EL (cell line): ENCODE measurements at places on chromosomes 5 and 9.

DNA sequence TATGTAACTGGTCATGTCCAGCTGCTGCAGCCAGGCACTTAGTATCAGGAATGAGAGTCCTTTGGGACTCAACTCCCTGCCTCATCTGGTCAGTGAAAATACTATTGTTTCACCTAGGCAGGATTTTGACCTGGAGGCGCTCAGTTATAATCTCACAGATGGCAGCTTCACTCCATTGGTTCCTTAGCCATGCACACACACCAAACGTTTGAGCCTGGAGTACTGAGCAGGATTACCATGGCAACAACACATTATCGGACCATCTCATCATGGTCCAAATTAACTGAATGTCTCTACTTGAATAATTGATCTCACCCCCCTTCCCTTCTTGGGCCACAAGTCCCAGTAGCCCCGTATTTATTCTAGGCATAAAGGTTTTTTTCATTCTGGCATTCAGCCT lies 15.0 kb upstream of the SREK1 start:
- no peak for DNase-seq

GRCh38 chr5:131430794-131431193 lies 166.9 kb downstream of the CDC42SE2 start:
- DNase-seq = peak; percentile 55

GRCh38 chr5:179893958-179894895 lies 13.5 kb downstream of the TBC1D9B start:
- DNase-seq = no peak

DNA sequence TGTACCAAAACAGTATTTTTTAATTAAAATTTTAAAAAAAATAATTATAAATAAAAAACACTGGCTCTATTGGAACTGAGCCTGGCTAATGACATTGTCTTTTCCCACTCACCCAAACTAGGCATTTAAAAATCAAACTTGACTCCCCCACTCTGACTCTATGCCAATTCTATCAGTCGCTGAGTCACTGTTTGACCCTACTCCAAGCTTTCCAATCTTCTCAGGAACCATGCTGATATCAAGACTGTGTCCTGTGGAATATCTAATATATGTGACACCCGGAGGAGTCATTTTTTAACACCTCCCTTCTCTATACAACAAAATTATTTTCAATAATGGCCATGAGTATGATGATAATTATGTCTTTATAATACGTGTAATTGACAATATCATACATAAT lies 171.6 kb upstream of the RASEF start:
- no peak for DNase-seq

- DNase-seq = no peak
Measured at GRCh38 chr5:156186760-156187159, 140.2 kb upstream of the SGCD start.

DNA sequence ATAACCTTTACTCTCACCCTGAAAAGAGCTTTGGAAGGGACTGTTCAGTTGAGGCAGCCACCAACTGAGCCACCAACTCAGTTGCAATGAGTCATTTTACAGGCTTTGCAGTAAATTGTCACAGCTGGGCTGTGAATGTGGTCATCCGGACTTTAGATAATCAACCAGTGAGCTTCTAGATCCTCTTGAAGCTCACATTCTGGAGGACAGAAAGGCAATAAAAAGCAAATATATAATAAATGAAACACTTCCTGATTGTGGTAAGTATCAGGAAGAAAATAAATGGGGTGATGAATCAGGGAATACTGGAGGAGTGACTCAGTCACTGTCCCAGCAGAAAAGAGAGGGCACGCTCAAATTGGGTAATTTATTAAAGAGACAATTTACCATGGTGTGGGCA lies 13.2 kb upstream of the C5orf58 start:
- DNase-seq = peak; percentile 86

DNA sequence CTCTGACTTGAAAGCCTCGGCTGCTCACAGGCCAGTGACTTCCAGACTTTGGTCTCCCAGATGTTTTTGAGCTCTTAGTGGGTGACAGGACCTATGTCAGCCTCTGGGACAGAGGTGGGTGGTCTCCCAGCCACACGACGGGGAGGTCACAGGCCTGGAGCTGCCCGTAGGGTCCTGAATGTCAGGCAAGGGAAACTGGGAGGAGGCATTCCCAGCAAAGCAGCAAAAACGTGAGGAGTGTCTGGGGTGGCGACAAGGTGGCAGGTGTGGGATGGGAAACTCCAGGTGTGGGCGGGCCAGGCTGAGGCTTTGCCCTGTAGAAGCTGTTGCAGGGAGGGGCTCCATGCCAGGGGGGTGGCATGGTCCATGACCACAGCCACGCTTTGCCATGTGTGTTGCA lies 110.5 kb downstream of the CACNA1B start:
- DNase-seq = no peak

- peak; percentile 34 for DNase-seq
Measured at GRCh38 chr5:132971483-132972435, 8.3 kb upstream of the AFF4 start.

- DNase-seq = no peak
Measured at GRCh38 chr5:125338440-125339174, 592.2 kb upstream of the ZNF608 start.

GRCh38 chr5:42768106-42768504 lies 11.5 kb downstream of the CCDC152 start:
- DNase-seq = no peak

DNA sequence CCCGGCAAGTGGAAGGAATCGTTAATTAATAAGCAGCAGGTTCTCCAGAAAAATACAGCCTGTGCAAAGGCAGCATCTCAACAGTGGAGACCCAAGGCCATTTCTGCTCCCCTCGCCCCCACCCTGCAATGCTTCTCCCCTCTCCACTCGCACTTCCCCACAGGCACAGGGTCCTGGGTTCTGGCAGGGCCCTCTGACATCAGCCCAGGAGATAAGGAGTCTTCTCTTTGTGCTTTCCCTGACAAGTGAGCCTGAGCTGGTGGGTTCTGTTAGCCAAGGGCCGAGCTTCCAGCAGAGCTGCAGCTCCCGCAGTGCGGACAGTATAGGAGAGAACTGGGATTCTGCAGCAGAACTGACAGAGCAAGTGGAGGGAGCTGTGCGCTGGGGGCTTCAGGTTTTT lies 257.5 kb downstream of the NSG2 start:
- no peak for DNase-seq

DNA sequence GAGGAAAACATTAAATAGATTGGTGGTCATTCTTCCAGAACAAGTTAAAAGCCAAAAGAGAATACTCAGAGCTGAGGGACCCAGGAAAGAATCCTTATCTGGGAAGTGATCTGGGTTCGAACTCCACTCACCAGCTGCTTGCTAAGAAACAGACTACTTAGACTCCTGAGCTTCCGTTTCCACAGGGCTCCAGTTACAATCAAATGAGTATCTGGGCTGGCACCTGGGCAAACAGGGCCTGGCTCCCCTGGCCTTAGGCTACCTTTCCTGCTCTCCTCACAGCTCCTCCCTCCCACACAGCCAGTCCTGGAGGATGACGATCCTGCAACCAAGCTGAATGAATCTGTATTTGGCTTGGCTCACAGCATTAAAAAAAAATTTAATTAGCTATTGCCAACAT lies 2.5 kb downstream of the MAPK9 start:
- DNase-seq = no peak

- no peak for DNase-seq
Measured at GRCh38 chr5:176542596-176543427, 5.6 kb upstream of the RNF44 start.

- peak; percentile 93 for DNase-seq
Measured at GRCh38 chr5:151741678-151742423, 16.6 kb downstream of the ATOX1 start.

DNA sequence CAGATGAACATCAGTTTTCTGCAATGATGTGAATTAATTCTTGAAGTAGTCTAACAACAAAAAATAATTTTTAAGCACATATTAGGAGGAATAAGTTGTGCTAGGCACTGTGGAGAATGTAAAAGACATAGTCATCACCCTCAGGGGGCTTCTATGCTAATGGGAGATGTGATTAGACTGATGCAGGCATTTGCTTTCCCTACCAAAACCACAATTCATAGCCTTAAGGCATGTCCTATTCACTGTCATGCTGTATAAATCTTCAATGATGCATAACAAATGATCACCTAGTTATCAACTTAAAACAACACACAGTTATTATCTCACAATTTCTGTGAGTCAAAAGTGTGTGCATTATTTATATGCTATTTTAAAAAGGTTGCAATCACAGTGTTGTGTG lies 422.6 kb downstream of the MAN2A1 start:
- peak; percentile 22 for DNase-seq

DNA sequence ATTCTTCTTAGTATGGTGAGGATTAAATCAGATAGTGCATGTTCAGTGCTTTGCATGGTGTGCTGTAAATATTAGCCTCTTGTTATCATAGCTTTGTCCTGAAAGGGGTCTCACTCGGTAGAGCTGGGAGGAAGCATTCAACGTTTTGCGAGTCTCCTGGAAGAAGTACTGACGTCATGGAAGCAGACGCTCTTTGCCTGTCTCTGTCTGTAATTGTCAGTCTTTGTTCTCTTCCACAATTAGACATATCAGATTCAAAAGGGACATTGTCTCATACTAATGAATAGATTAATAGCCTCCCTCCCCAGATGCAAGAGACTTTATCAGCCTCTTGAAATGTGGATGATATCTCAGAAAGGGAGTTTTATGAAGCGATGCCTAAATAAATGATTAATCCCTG lies 91.8 kb upstream of the CXCL14 start:
- DNase-seq = no peak

- DNase-seq = peak; percentile 30
Measured at GRCh38 chr9:35811381-35812024, 559 bp downstream of the SPAG8 start.

GRCh38 chr5:146005723-146006122 lies 69.3 kb downstream of the SH3RF2 start:
- DNase-seq = no peak

DNA sequence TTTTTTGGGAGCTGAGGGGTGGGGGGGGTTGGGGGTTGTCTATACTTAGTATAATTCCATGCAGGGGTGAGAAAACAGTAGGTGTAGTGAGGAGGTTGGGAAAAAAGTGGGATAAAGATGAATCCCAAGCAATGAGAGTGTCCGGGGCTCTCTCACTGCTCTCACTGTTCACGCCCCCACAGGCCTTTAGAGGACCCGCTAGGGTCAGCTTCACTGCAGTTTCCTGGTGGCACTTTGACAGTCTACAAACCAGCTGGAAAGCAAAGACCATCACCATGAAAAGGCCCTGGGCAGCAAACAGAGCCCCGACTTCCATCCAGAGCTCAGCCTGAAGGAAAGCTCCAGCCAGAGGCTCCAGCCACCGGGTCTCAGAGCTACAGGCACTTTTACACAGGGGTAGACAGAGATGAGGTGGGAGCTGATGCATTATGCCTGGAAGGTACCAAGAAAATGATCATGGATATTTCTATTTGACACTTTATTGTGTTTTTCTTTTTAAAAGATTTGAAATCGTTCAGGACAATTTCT lies 355.1 kb downstream of the ADAMTS6 start:
- no peak for DNase-seq

- DNase-seq = no peak
Measured at GRCh38 chr9:93236541-93237206, 52.7 kb downstream of the WNK2 start.

GRCh38 chr9:35928591-35929452 lies 19.5 kb downstream of the SPAAR start:
- no peak for DNase-seq

DNA sequence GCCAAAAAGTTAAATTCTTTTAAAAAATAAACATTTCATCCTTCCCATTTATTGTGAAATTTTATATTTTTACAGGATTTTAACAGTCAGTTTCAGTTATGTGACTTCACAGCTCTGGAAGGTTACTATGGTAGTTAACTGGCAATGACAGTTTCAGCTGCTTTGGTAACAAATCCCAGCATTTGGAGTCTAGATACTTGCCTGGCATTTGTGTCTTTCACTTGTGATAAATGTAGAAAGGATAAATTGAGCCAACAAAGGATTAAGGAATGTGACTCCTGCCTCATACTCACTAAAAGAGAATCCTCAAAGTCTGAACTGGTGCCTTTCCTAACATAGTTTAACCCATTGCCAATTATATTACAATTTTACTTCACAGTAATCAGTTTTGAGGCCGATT lies 315.5 kb downstream of the FER start:
- DNase-seq = peak; percentile 19

GRCh38 chr9:90642570-90643539 lies at the start of gene DIRAS2:
Gene DIRAS2 (minus strand): TSS chr9:90642824. CDS start chr9:90613827, 28,997 bp downstream.
- DNase-seq = peak; percentile 32

DNA sequence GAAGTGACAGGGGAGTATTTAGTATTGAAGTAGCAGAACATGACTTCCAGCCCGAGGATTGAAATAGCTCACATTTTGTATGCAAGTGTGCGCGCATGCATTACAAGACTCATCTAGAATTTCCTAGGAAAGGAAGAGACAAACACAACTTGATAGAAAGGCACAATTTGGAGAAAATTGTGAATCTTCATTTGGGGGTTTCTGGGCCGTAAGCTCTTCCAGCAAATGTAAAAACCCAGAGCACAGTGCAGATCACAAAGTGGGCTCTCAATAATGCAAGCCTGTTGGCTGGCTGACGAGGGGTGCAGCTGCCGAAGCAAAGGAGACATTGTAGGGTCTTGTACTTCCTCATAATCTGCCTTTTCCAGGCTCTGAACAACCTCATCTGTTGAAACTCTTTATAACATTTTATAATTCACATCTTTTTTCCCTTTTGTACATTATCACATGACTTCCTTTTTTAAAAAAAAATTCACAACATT lies 109.0 kb downstream of the BAAT start:
- DNase-seq = no peak

DNA sequence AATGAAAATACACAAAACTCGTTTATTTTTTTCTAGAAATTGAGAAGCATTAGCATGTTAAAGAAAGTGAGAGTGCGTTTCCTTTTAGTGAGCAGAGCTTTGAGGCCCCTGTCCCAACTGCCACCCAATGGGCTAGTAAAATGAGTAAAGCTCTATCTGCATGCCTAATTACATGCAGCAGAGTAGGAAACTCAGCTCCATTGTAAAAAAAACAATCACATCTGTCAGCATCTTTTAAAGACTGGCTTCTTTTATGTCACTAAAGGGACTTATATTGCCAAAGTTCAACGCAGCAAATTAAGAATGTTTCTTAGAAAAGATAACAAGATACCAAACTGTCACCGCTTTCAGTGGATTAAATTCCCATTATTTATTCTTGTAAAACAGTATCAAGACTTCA lies 154.0 kb downstream of the SNCAIP start:
- no peak for DNase-seq

GRCh38 chr5:176614805-176615478 lies 5.0 kb upstream of the GPRIN1 start:
- DNase-seq = peak; percentile 79

DNA sequence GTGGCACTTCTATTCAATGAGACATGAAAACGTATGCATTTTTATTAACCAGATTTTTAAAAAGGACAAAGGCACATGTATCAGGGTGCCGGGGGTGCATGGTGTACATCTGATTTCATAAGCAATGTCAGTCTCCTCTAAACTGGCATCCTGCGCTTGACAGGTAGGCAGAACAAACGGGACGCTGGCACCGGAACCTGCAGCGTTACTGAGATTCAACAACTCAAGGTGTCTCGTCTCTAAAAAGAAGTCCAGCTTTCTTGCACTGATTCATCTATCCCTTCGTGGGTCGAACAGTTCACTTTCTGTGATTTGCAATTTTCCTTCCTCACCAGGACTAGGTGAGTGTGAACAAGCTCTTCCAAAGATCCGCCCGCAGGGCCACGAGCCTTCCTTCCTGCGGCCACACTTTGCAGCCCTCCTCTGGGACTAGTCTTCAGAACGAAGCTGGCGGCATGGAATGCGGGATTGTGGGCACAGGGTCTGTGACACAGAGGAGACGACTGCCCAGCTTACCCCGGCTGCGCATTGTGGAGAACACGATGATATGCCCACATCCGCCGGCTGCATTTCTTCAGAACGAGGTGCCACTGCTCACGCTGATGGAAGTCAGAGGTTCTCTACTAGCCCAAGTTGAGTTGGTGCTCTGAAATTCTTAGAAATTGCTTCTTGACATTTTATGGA lies 7.2 kb downstream of the SLC6A3 start:
- DNase-seq = no peak
